ENCODE measurements at places on chromosomes 11 and 22.
A peak's percentile ranks its signal among the peaks of the same experiment; 100 is the strongest.

- DNase-seq: no peak
Observed at GRCh38 chr11:109859045-109859724, 234.0 kb upstream of the ZC3H12C start.

DNA sequence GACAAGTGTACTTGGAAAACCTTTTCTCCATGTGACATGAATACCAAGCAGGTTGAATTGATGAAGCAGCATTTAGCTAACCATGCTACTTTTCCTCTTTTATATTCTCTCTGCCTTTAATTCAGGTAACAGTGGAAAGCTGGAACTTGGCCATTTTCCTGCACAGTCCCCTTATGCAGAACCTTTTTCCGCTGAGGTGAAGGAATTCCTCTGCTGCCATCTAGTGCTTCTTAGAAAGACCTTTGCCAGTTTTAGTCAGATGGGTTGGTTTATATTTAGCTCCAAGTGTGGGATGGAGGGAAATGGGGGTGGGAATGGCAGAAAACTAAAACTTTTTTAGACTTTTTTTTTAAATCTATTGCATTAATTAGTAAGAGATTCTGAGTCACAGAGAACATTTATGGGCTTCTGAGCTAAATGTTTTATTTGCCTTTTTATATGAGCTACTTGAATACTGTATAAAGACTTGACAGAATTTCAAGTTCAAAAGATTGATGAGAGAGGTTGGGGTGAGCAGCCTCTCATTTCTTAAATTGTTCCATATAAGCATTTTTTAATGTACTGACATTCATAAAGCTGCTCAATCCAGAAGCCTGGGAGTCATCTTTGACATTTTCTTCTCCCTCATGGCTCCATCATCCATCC, 153.9 kb upstream of the ZC3H12C start:
- peak; percentile 44 for DNase-seq

GRCh38 chr11:60840470-60841430, 1.2 kb upstream of the CCDC86 start:
- peak; percentile 43 for DNase-seq

DNA sequence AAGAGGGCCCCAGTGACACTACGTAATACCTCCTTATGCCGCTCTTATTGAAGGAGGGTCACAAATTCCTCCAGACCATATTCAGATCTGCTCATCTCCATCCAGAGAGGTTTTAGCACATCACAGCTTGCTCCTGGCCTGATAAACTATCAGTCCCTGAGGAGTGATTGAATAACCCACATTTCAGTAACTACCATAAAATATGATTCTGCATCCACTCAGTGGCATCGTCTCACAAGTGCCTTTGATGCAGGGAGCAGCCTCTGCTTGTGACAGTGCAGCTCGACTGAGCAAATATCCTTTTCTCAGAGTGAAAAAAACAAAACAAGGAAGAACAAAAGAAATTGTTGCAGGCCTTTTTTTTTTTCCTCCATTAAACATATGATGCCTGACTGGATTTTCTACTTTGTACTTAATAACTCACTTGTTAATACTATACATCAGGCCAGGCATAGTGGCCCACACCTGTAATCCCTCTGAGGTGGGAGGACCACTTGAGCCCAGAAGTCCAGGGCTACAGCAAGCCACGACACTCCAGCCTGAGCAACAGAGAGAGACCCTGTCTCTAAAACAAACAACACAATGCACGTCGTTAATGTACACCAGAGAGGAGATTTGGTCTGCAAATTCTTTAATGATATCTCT, 64.5 kb downstream of the DDX10 start:
- DNase-seq: no peak

GRCh38 chr11:99773646-99774045, 752.9 kb downstream of the CNTN5 start:
- no peak for DNase-seq

DNA sequence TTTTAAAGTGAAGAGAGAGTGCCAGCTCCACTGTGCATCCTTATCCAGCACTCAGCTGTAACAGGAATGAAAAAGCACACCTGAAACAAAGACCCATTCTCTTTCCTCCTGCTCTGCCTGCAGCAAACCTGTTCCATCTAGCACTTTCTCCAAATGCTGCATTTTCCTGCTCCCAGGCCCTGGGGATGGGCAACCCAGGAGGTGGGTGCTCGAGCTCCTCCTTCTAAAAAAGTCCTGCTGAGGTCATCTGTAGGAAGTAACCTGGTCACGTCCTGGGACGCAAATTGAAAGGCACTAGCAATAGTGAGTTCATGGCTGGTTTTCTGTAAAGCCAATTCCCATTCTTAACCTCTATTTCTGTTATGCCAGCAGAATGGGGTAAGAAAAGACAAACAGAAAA, 173.7 kb downstream of the MAML2 start:
- no peak for DNase-seq

DNA sequence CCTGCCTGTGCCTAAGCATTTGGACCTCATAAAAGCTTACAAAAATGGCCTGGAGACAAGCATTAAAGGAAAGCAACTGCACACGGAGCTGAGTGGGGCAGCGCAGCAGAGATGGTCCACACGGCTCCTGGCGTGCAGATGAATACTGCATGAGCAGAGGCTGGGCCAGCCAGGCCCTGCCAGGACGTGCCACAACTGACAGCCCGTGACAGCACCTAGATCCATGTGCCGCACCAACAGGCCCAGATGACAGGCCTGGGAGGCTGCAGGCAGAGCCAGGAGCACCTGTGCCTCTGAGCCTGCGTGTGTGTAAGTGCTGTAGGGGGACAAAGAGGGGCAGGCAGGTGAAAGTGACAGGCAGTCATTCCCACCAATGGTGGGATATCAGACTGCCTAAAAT, 33.4 kb downstream of the MICAL3 start:
- DNase-seq: no peak

- no peak for DNase-seq
Observed at GRCh38 chr22:20115691-20116375, at the start of gene RANBP1. Gene RANBP1 (plus strand): TSS chr22:20116104. CDS start chr22:20116185, 81 bp downstream.

DNA sequence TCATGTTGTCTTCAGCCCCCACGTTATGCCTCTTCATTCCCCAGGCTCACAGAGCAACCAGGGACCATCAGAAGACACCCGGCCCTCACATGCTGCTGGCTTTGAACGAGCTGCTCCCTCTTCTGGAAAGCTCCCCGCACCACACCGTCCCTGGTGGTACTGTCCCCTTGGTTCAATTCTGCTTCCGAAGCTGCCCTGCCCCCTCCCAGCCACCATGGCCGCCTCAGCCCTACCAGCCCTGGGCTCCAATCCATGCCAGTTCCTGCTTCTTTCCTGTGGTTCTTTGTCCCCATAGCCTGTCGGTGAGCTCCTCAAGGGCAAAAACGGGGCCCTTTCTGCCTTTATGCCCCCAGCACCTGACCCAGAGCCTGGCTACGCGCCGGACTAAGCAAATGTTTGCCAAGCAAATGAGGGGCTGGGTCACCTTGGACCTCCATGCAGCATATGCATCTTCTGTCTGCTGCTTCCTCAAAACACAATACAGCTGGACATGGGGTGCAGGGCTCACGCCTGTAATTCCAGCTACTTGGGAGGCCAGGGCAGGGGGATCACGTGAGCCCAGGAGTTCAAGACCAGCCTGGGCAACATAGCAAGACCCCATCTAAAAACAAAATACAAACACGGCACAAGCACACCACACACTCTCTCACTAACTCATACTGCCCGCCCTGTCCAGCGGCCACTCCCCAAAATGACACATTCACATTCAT, 21.3 kb downstream of the TNKS1BP1 start:
- no peak for DNase-seq

Measured in HFF-Myc (cell line).